ENCODE measurements at places on chromosomes 3 and 15.

- no peak for DNase-seq
Observed at GRCh38 chr3:171266034-171266739, 194.0 kb downstream of the TNIK start.

- no peak for DNase-seq
Observed at GRCh38 chr3:149251186-149251585, 29.6 kb upstream of the CP start.

DNA sequence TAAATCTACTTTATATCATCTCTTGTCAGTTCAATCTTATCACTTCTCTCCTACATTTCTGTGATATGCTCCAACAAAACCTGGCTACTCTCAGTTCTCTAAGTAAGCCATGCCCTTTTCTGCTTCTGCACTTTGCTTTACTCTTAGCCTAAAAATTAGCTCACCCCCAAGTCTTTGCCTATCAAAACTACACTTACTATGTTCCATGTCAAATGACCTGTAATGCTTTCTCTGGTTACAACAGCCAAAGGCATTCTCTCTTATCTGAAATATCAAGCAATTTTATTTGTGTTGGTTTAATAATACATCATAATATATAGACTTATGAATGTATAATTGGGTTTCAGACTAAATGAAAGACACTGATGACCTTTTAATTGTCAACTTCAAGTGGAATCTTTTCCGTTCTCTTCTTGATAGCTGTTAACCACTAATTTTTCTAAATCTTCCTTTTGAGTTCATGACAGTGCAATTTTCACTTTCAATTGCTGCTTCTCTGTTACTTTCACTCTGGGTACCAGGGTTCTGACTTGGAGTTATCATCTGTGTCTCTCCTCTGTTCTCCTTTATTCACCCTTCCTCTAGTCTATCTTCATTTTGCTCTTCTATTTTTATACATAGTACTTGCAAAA is 619.0 kb upstream of the GOLIM4 start:
- no peak for DNase-seq

GRCh38 chr3:146536681-146537080 is 7.7 kb downstream of the PLSCR1 start:
- DNase-seq, result no peak

All from CD4-positive, alpha-beta T cell treated with Interleukin-2 at 100 ng/mL for 4 hours (primary cell).